CD4-positive, alpha-beta T cell (primary cell): ENCODE measurements at places on chromosomes 5 and 9.

DNA sequence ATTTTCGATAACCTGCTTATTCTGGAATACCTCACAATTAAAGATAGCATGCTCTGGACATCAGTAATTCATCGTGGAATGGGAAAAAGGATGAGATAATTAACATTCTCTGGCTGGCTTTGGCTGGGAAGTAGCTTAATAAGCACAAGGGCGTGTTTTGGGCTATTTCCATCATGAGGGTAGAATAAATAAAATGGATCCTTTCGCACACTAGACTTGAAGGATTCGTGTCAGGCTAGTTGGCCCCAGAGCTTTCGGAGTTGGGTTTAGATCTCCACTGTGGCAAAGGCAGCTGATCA, 151.2 kb upstream of the ADRA1B start:
- DNase-seq, result no peak

DNA sequence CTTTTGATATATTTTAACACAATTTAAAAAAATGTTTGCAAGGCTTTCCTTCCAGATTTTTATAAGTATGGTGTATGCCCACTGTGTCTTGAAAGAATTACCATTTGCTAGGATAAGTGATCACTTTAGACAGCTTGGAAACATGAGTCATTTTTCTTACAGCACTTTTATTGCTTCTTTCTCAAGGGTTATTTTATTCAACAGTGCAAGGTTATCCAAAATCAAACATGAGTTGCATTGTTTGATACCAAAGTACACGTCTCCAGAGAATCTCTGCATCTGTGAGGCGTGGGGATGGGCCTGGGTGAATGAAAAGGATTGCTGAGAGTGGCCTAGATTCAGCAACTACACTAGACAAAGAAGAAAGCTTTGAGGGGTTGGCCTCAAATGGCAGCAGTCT, 329.6 kb downstream of the ADAMTS6 start:
- DNase-seq, result no peak

DNA sequence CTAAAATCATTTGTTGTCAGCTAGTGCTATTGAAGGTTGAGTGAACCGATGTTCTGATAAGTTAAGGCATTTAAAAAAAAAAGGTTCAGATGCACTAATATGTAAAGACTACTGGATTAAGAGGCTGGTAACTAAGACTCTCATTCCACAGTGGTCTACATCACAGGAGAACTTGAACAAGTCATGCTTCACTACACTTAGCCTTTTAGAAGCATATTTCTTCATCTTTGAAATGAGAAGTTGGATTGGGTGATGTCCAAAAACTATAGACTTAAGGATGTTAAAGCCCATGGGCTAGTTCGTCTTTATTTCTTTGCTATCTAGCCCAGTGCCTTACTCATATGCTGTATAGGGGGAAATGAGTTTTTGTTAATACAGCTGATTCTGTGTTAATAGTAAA, 107.2 kb downstream of the NDUFS4 start:
- no peak for DNase-seq

DNA sequence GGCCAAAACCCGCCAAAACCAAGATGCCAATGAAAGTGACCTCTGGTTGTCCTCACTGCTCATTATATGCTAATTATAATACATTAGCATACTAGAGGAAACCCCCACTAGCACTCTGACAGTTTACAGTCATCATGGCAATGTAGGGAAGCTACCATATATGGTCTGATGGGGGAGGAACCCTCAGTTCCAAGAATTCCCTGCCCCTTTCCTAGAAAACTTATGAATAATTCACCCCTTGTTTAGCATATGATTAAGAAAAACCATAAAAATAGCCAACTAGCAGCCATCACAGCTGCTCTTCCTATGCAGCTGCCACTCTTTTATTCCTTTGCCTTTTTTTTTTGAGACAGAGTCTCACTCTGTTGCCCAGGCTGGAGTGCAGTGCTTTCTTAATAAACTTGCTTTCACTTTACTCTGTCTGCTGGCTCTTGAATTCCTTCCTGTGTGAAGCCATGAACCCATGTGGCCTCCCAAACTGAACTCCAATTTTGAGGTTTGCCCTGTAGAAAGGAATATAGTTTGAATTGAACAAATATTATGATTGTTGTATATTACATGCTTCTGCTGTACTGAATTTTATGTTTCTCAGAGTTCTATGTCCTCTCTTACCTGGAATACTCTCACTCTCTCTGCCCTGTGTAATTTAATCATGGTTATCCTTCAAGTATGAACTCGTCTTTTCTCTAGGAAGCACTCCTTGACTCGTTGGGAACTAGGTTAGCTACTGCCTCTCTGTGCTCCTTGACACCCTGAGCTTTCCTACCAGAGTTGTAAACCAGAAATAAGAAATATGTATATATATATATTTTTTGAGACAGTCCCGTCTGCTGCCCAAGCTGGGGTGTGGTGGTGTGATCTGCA, 59.8 kb downstream of the KIAA1958 start:
- DNase-seq, result no peak

GRCh38 chr9:131024978-131025868, 16.2 kb downstream of the LAMC3 start:
- DNase-seq, result no peak

GRCh38 chr5:140827704-140828361, at the start of gene PCDHA6:
TSS of gene PCDHA6 (plus strand) at chr5:140827960. CDS start at chr5:140828092, 132 bp downstream.
- DNase-seq, result no peak

DNA sequence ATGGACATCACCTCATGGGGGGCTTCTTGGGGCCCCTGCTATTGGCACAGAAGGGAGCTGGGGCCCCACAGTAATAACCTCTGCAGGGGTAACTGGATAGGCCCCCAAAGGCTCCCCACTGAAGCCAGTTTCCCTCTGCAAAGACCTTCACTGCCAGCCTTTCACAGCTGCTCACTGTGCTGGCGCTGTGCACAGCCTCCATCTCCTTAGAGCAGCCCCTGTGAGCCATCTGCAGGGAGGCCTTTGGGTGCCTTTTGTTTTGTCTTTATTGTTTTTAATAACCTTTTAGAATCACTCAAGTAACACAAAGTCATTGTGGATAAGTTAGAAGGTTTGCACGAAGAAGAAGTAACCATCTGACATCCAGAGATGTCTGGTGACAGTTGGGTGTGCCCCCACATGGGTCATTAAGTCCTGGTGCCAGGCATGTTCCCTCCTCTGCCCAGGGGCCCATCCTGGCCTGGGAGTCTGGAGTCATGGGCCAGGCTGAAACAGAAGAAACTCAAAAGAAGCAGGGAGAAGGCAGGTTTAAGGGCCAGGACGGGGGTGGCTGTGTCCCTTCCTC, 42.7 kb downstream of the NCS1 start:
- DNase-seq, result no peak

DNA sequence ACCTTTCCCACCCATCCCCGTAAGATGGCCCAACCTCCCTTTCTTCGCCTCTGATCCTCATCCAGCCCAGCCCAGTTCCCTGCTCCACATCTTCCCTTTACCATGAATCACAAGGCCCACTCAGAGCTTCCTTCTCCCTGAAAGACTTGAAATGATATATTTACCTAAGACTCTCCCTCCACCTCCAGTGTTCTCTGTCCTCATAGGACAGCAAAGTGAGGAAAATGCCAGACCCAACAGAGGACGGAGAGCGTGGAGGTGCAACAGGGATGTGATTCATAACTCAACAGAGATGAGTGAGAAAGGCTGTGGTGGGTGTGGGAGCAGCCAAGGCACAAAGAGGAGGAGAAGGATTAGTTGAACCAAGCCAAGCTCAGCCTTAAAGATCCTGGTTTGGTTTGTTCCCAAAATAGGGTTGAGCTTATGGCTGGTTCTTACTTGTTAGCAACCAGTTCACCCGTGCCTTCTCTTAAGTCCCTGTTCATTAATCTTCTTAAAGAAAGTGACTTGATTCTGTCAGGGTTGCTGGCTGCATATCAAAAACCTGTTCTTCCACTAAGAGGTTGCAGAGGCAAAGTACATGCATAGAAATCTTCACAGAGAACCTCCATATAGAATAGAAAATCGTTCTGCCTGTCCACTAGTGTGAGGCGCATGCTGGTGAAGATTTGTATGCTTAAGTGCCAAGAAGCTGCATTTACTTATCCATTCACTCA, 183.2 kb downstream of the ACTL7B start:
- no peak for DNase-seq

DNA sequence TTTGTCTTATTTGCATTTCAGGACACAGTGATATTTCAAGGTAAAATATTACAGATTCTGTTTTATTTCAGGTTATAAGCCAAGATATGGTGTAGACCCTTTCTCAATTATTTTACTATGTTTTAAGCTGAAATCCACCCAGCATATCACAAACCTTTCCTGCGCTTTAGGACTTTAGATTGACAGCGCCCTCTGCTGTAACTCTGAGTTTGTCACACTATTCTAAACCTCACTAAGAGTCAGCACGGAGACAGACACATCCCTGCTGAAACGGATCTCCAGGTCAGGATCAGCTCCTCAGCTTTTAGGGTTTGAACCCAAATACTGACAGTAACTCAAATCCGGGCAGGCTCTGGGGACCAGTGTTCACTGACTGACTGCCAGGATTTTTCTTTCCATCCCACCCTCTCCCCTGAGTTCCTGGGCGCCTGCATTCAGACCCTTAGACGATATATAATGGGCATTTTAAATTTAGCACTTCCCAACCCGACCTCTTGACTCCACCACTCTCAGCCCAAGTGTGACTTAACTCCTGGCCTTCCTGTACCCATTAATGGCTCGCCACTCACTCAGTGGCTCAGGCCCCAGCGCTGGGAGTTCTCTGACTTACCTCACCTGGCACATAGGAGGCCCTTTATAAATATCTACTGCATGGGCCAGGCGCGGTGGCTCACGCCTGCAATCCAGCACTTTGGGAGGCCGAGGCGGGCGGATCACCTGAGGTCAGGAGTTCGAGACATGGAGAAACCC, 33.5 kb downstream of the TLX3 start:
- no peak for DNase-seq
